ENCODE measurements at places on chromosomes 16 and 17.

DNA sequence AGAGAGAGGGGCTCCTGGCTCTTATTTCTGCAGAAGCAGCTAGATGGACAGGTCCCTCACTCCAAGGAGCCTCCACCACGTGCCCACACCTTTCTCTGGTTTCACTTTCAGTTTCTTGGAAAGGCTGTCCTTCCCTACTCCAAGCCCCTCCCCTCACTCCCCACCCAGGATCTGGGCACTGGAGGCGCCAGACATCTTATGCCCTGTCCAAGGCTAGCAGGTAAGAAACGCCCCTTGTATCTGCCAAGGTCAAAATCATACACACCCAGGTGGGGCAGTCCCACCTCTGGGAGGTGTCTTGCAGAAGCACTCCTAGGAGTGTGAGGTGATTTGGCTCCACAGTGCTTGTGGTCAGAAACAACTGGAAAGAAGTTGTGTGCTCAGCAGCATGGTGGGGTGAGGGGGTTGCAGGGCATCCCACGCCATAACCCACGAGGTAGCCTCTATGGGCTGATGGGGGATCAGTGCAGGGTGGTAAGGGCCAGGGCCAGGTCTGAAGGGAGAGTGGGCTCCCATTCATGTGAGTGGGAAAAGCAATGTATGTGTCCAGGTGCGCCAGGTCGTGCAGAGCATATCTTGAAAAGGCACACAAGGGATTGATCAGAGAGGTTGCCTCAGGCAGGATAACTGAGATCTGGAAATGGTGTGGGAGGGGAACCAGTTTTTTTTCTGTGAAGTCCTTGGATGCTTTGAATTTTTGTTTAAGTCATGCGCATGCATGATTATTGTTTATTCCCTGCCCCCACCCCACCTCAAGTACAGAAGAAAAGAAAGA is 31.8 kb upstream of the PRM1 start:
- no peak for DNase-seq

DNA sequence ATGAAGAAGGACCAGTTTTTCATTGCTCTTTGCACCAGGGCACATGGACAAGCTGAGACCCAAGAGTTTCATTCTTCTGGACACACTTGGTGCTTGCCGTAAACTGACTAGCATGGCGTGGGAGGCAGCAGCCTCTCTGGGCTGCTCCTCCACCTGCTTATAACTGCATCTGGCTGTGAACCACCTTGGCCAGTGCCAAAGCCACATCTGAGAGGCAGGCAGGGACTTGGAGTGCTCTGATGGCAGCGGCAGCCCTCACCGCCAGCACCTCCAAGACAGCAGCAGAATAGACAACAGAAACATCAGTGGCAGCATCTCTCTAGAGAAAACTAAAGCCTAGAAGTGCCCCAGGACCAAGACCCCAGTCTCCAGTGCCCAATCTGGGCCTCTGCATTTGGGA is 4.7 kb downstream of the KRT37 start:
- DNase-seq, result peak; percentile 32

DNA sequence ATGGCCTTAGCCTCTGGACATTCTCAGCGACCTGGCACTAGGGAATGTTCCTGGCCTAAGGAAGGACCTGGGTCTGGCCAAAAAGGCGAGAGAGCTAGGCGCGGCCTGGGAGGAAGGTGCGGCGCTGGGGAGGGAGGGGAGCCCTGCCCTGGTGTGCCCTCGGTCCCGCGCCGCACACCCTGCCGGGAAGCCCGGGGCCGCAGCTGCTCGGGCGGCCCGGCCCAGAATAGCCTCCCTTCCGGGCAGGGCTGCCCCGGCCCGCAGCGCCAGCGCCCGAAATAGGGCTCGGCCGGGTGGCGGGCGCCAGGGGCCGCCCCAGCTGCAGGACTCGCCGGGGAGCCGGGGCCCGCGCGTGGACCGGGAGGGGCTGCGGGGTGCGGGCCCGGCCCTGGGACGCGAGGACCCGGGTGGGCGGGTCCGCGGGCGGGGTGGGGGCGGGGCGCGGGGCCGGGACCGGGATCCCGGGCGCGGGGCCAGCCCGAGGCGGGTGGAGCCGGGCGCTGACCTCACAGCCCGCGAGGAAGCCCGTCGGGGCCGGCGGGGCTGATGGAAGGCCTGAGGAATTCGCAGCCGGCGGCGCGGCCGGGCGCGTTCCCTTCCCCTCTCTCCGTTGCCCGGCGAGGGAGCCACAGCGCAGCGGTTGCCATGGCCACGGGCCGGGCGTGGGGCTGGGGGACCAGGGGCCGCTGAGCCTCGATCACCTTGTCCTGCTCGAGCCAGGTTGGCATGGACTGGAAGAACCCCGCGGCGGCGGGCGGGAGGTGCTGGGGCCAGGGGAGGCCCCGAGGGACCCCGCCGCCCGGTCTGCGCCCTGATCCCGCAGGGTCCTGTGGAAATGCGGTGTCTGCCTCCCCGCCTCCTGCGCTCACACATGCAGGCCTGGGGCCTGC is 18.1 kb downstream of the SOCS3 start:
- DNase-seq, result no peak

DNA sequence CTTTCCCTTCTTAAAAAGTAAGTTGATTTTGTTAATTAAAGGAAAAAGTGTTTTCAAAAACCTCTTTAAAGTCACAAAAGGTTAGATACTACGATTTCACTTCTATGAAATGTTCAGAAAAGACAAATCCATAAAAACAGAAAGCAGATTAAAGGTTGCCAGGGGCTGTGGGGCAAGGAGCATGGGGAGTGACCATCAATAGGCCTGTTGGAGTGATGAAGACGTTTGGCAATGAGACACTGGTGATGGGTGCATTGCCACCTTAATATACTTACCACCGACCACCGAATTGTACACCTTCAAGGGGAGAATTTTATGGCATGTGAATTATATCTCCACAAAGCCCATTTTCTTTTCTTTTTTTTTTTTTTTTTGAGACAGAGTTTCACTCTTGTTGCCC is 19.2 kb downstream of the KIFC3 start:
- DNase-seq, result no peak

DNA sequence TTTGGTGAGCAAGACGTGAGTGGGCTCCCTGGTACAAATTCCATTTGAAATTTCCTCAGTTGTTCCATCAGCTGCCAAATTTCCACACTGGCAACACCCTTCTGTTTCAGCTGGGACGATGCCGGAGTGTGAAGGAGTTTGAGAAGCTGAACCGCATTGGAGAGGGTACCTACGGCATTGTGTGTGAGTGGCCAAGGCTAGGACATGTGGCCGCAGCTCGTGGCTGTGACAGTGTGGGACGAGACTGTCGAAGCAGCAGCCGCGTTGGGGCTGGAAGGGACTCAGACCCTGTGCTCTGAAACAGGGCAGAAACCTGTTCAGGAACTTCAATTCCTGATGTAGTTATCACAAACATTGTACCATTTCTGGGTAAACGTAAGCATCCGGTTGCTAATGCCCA is 2.7 kb downstream of the CDK10 start:
- no peak for DNase-seq

- no peak for DNase-seq
Measured at GRCh38 chr16:4055748-4056147, 60.5 kb downstream of the ADCY9 start.

GRCh38 chr17:39688475-39688835 is 598 bp upstream of the PGAP3 start:
- no peak for DNase-seq

DNA sequence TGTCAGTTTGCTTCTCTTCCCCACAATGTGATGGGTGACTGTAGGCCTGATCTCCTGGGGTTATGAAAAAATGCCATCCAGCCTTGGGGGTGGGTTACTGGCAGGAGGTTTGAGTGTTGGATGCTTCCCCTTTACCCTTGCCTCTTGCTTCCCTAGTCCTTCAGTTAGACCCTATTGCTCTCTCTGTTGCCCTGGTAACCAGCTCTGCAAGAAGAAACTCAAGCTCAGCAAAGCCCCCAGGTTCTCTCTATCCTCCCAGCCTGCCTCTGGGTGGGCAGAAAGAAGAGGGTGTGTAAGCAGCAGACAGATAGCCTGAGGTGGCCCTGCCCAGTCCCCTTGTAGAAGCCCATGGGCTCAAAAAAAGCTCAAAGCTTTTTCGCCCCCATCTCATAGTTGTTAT is 2.8 kb upstream of the RAPGEFL1 start:
- no peak for DNase-seq

- no peak for DNase-seq
Measured at GRCh38 chr16:75019007-75019406, 20.2 kb downstream of the ZNRF1 start.

- DNase-seq, result peak; percentile 37
Measured at GRCh38 chr16:89922477-89922883, 662 bp upstream of the TUBB3 start.

- DNase-seq, result peak; percentile 86
Measured at GRCh38 chr16:89917773-89918452, 749 bp upstream of the MC1R start.

- no peak for DNase-seq
Measured at GRCh38 chr17:17921192-17922069, 50.8 kb downstream of the TOM1L2 start.

DNA sequence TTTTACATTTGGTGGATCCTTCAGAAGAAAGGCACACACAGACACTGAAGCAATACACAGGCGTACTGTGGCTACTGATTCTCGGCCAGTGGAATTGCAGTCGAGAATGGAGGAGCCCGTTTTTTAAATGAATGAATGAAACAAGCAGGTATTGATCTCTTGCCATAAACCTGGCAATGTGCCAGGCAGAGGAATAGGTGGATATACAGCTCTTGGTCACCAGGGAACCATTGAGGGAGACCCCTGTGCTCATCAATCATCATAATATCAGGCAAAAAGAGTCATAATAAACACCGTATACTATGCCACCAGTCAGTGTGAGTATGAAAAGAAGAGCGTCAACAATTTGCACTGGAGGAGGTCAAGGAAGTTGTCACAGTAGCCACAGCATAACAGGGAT is 140.3 kb upstream of the FOXF1 start:
- DNase-seq, result no peak

- DNase-seq, result no peak
Measured at GRCh38 chr17:55458978-55459377, 37.3 kb upstream of the MMD start.

DNA sequence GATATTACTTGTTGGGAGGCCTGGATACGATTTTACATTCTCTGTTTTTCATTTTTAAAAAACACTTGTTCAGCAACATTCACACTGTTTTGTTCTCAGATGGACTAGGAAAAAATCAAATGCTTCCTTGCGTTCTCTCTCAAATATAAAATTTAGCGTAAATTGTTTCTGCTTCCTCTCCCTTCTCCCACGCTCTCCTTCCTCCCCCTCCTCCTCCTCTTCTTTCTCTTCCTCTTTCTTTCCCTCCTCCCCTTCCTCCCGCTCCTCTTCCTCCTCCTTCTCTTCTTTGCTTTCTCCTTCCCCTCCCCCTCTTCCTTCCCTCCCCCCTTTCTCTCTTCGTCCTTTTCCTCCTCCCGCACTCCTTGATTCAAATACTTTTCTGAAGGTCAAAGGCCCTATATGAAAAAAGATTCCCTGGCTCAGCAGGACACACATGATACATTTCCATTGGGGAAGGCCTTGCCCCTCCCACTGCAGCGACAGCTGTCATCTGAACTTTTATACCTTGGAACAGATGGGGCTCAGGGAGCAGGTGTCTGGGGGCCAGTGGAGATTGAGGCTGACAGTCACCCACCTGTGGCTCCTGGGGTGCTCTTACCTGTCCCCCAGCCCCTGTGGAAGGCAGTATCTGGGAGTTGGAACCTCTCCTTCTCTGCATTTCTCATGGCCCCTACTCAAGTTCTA is 99.4 kb upstream of the SDK2 start:
- DNase-seq, result no peak

GRCh38 chr16:27485126-27485525 is 64.6 kb downstream of the GTF3C1 start:
- no peak for DNase-seq
